ENCODE measurements at places on chromosomes 16 and 17. TPM values are rescaled to one million over a fixed set of nuclear protein-coding genes. Genes with fewer than 3 reads are reported as not detected.

Gene KRTAP4-4
- total RNA-seq, result not detected

Gene PRPSAP2
- total RNA-seq, result 21.3 TPM

Gene SLC52A1
- total RNA-seq, result not detected

Gene ZG16
- total RNA-seq, result not detected

Gene SLC38A8
- not detected for total RNA-seq

- DNase-seq, result peak; percentile 21
Measured at GRCh38 chr17:12622726-12623125, 43.0 kb upstream of the MYOCD start.

- no peak for DNase-seq
Measured at GRCh38 chr16:64627288-64627687, 494.6 kb downstream of the CDH11 start.

DNA sequence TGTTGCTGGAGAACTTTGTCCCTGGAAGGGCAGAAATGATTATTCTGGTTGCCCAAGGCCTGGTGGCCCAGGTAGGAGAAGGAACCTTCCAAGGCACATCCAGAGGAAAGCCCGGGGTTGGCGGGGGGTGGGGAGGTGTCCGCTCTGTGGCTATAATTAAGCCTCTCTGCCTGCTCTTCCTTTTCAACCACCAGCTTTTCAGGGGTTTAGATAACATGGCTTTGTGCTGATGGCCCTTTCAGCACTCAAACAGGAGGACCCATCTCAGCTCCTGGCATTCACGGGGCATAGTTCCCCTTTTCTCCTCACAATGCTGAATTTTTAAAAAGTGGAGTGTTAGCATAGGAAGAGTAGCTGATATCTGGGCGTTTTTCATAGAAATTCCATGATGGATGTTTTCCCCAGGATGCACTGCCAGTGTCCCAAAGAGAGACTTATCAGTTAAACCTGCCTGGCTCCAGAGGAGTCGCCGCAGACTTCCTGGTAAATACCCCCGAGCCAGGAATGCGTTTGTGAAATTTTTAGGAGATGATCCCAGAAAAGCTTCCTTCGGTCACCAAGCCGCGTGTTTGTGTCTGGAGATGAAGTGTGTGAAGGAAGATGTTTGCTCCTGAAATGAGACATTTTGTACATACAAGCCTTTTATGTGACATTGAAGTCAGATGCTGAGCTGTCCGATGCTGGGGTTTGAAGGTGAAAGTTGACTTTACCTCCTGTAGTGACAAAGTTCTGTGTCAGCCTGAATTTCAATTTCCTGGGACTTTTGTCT, 188.5 kb downstream of the MSI2 start:
- peak; percentile 45 for DNase-seq

DNA sequence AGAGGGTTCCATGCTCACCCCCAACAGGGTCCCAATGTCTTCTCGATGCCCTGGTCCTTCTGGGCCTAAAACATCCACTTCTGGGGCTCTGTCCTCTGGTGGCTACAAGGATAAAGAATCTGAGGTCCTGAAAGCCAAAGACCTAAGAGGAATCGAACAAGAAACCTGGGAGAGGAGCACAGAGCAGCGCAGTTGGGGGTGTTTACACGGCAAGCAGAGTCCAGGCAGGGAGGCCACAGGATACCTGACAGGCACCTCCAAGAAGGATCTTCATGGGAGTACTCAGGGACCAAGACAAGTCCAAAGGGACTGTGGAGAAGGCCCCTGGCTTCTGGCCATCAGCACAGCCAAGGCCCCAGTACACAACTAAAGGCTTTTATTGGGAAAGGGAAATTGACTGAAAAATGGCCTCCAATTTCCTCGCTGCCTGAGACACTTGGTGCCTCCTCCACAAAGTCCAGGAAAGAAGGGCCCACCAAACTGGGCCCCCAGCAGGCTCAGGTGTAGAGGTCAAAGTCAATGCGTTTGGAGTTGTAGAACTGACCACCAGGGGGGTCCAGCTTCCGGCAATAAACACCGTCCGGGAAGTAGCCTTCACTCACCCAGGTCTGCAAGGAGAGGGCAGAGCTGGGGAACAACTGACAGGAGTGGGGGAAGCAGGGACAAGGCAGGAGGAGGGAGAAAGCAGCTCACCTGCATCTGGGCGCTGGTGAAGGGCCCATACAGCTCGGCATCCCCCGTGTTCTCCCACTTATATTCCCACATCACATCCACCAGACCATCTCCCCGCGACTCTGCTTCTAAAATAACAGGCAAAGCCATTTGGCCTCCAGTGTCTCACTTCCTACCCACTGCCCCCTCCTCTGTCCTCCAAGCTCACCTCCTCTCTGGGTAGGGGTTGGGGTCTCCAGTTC, 2.4 kb downstream of the CD2BP2 start:
- DNase-seq, result no peak

DNA sequence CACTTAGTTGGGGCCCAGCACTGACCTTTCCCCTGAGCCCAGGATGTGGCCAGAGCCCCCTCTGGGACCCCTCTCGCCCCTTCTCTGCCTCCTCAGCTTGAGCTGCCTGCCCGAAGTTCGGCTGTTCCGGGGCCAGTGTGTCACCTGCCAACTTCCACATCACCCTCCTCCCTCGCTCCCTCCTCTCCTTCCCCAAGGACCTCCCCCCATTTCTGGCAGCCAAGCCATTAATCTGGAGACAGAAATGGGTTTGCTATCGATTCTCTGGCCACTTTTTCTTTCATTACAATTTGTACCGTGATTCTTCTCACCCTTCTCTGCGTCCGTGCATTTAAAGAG, 8.8 kb upstream of the ADAM11 start:
- no peak for DNase-seq

- no peak for DNase-seq
Measured at GRCh38 chr16:14179116-14179515, 108.0 kb downstream of the MRTFB start.

DNA sequence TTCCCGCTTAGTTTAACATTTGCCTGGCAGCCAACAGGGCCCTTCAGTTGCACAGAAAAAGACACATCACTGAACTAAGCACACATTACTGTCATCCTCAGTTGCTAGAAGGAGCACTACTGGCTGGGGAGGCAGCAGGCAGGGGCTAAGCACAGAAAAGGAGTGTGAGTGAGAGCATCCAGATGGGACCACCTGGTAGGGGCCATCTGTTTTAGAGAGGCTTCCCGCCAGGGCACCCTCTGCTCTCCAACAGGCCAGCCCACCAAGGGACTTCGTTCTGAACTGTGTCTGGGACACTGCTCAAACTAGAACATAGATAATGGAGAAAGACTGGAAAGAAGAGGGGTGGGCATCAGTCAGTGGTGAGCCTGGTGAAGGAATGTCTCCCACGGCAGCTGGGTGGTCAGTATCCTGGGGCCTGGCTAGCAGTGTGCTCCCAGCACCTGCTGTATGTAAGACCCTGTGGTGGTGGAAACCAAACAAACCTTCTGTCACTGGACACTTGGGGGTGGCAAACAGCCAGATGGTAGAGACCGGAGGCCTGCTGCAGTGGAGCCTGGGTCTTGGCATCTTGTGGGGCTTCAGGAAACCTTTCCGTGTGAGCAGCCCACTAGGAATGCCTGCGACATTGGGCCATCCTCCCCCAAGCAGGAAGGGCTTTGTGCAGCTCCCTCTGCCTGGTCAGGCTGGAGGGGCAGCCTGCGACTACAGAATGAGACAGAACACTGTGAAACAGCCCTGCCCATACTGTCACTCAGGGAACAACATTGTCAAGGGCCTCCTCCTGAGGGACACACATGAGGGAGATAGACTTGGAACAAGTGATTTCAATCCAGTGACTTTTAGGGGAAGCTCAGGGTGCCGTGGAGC, 12.8 kb upstream of the RANGRF start:
- no peak for DNase-seq

DNA sequence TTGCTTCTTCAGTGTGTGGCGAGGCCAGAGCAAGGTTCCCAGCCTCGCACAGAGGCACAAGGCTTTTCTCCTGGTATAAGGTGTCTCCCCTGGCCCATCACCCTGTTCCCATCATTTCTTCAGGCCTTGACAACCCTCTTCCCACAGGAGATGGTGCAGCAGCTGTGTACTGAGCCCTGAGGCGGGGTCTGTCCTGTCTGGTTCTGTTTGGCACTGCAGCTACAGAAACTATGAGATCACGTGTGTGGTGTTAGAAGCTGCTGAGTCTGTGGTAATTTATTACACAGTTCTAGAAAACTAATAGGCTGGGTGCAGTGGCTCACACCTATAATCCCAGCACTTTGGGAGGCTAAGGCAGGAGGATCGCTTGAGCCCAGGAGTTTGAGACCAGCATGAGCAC, 7.2 kb downstream of the PLA2G15 start:
- no peak for DNase-seq

GRCh38 chr17:44757918-44758413, 822 bp upstream of the ADAM11 start:
- DNase-seq, result no peak

Measured in left cardiac atrium (tissue), 4 donors.